ENCODE measurements at places on chromosomes 7 and 10. TPM values are rescaled to one million over a fixed set of nuclear protein-coding genes. Genes with fewer than 3 reads are reported as not detected.

The LRWD1 gene
- 20.3 TPM for total RNA-seq

DNA sequence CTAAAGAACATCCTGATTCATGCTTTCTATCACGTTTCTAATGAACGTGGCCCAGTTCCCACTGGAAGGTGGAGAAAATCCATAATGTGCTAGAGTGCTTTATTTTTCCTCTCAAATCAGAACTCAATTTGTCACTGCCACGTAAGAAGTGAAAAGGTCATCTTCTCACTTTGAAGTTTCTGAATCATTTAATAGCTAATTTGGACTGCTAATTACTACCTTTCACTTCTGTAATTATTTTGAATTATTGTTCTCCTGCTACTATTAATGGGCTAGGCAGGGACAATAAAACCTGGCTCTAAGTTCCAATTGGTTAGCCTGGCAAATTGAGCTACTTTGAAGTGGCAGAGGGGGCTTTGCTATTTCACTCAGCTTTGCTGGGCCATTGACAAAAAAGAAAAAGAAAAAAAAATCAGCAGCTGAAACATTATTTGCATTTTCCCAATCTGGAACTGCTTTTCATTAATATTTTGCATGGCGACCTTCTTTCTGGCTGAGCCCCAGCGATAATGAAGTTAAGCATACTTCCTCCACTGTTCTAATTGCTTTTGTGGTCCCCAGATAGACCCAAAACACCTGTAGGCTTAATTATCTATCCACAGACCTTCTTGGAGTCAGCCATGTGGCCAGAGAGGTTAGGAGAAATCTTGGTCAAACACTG lies 264.2 kb downstream of the SEC23IP start:
- no peak for DNase-seq

DNA sequence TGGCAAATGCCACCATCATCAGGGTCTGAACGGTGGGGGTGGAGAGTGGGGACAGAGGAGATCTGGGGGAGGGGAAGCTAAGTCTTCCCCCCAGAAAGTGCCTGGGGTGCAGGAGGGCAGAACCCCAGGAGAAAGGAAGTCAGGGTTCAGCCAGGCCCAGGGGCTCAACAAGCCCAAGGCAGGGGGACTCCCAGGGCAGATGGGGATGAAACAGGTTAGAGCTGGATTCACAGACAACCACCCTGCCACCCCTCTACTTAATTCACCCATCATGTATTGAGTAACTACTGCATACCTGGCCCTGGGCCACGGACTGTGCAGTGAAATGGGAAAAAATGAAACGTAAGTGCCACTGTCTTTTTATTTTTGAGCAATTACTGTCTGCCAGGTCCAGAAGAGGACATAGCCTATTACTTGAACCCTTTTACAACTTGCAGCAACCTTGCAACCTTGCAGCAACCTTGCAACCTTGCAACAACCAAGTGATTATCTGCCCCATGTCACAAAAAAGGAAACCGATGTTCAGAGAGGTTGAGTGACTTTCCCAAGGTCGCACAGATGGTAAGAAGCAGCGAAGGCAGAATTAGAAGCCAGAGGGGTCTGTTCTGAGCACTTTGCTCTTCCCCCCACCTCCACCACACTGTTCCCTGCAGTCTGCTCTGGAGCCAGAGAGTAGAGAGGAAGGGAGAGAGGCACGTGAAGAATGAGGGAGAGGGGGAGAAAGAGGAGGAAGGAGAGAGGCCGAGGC lies 4.8 kb downstream of the ELN start:
- no peak for DNase-seq

GRCh38 chr7:116447966-116448839 lies 51.3 kb upstream of the CAV2 start:
- no peak for DNase-seq

- DNase-seq: peak; percentile 88
Measured at GRCh38 chr7:151484971-151485707, 34.6 kb downstream of the RHEB start.

- no peak for DNase-seq
Measured at GRCh38 chr10:101054351-101054750, 7.4 kb upstream of the KAZALD1 start.

The C7orf57 gene
- total RNA-seq: not detected

- no peak for DNase-seq
Measured at GRCh38 chr7:141788296-141788695, 1.7 kb upstream of the TAS2R5 start.

The CRHR2 gene
- not detected for total RNA-seq

DNA sequence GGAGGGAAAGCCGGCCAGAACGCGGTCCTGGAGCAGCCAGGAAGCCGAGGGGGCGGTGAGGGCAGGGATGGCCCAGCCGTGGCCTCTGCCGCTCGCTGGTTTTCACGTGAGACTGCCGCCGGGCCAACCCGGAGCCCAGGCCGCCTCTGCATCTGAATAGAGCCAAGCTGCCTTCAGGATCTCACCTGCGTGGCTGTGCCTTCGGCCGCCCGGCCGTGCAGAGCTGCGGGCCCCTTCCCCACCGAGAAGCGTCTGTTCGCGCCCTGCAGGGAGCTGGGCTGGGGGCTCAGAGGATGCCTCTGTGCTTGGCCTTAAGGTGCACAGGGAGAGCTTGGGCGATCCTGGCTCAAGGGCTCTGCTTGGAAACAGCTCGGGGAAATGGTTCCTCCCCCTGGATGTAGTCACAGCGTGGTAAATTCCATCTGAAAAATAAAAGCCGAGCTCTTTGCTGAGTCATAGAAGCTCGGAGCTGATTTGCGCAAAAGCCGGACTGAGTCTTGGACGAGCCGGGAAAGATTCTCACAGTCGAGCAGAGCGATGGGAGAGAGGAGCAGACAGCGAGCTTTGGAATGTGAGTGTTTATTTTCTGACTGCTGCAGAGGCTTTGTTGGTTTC lies at the start of gene JAKMIP3:
Gene JAKMIP3 (plus strand): TSS at position 456 of the 615 bp plus-strand sequence. CDS start 38,863 bp downstream, outside the sequence.
- peak; percentile 96 for DNase-seq

DNA sequence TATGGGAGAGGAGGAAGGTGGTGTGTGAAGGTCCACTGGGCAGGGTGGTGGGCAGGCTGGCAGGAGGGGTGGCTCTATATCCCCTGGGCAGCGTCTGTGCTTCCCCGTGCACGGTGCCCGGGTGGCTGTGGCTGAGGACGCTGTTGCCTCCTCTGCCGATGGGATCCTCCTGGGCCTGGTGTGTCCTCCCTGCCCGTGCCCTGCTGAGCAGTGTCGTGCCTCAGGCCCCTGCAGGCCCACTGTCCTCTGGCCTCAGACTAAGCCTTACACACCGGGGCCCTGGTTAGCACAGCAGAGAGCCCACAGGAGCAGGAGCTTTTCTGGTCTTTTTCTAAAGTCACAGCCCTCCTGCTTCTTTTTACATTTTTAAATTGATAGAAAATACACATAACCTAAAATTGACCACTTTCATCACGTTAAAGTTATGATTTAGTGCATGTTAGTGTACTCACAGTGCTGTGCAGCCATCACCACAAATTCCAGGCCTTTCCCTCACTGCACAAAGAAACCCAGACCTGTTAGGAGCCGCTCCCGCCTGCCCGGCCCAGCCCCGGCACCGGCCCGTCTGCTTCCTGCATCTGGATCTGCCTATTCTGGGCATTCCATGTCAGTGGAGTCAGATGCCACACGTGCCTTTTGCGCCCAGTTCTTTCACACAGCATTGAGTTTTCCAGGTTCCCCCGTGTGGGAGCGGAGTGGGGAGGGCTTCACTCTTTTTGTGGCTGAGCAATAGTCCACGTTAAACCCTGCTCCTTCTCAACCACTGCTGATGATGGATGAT lies 19.4 kb downstream of the PFKFB3 start:
- peak; percentile 29 for DNase-seq

DNA sequence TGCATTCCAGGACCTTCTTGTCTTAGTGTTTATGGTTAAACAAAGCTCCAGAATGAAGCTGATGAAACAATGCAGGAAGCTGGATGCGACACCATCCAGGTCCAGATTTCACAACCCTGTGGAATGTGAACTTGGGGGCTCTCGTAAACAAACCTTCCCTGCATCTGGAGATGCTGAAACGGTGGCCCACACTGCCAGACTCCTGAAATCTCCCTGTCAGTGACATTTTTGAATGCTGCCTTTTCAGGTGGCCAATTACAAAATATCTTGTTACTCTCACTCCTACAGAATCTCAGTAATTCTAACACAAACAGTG lies 18.8 kb downstream of the VIPR2 start:
- DNase-seq: no peak

The GPR26 gene
- total RNA-seq: not detected

DNA sequence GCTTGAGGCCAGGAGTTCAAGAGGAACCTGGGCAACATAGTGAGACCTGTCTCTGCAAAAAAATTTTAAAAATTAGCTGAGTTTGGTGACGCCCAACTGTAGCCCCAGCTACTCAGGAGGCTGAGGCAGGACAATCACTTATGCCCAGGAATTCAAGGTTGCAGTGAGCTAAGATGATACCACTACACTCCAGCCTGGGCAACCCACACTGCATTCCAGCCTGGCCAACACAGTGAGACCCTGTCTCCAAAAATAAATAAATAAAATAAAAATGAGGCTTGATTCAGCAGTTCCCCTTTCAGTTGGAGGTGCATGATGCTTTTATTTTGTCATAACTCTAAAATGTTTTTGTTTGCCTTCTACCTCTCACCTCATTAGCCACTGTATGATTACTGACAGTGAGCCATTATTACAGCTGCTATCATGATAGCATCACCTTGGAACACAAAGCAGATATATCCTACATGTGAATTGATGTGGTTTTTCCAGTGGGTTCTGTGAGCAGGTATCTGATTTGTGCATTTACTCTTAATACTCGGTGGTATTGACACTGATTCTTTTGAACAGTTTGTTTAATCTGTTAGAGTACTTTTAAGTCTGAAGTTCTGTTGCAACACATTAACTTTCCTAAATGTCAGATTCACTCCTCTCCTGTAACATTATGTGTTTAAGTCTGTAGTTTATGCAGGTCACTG lies 49.1 kb downstream of the ARID5B start:
- DNase-seq: no peak

The SMIM30 gene
- 51.7 TPM for total RNA-seq

The RPEL1 gene
- under 0.01 TPM for total RNA-seq

GRCh38 chr10:5252177-5253037 lies 55.8 kb downstream of the AKR1C4 start:
- DNase-seq: peak; percentile 22

The PIK3AP1 gene
- total RNA-seq: under 0.01 TPM

- DNase-seq: no peak
Measured at GRCh38 chr7:70727861-70728260, 404.1 kb upstream of the GALNT17 start.

The C10orf88 gene
- total RNA-seq: 16.4 TPM

The ENO4 gene
- under 0.01 TPM for total RNA-seq

- DNase-seq: peak; percentile 55
Measured at GRCh38 chr10:100522107-100522801, 2.6 kb upstream of the SEC31B start.

DNA sequence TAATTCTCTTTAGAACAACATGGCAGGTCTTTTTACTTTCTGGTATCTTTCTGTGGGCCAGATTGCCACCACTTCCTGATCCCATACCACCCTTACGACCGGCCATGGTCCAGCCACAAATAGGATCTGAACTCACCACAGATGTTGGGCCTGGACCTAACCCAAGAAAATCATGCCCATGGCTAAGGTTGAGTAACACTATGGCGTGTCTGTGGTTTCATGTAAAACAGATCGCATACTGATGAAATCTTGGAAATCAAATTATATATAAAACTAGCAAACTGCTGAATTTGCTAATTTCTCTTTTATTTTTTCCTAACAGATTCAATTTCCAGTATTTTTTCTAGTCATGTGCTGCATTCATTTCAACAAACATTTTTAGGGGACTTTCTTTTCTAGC lies 77.2 kb downstream of the CH25H start:
- peak; percentile 67 for DNase-seq

DNA sequence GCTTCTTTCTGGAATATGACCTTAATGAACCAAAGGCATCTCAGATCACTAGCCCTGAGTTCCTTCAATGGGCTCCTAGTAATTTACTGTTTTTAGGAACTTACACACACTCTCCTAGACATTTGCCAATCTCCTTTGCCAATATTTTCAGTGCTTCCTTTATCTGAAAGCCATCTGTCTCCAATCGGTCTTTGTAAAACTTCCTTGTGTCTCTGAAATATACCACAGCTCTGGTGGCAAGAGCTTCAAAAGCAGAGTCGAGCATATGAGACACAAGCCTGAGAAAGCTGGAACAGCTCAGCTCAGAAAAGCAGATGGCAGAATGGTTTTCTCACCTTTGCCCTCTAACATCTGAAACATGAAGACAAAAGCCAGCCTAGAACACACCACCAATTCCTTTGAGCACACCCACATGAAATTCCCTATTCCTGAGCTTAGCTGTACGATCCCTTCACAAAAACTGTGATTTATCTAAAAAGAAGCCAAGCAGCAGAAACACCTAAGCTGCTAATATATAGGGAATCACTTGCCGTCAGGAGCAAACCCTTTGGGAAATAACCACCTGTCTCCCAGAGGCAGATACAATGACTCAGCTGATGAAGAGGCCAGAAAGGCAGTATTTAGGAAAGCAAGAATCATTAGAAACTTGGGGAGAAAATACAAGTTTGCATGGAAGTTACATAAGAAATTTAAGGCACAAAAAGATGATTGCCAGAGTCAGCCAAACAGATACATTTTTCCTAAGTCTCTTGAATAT lies 70.2 kb upstream of the ANK3 start:
- DNase-seq: no peak

The CYP3A5 gene
- not detected for total RNA-seq

DNA sequence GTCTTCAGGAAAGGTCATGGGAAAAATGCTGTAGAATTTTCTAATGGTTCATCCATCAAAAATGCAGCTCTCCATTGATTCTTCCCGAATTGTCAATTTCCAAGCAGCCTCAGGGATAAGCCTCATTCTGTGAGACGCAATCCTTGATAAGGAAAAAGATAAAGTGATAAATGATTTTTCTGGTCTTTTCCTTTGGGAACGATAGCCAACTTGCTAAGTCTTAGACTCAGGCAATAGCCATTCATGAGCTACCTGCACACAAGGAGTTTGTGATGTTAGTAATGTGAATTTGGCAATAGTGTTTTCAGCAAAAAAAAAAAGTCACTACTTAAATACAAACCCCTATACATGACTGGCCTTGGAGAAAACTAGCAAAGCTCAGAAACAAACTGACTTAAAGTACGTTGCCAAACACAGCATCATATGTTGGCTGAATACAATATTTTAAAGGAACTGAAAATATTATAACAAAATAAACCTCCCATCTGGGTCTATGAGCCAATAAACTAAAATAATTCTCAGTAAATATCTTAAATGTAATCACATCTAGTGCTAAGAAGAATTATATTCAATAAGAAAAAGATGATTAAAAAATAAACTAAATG lies 75.5 kb downstream of the KLF6 start:
- DNase-seq: no peak

The AGMO gene
- not detected for total RNA-seq

The CYP3A4 gene
- not detected for total RNA-seq

The CFAP46 gene
- total RNA-seq: 1.7 TPM
